ENCODE measurements at places on chromosomes 13 and 19.

GRCh38 chr13:100532836-100533435 is 55.7 kb downstream of the GGACT start:
- DNase-seq = no peak

- no peak for DNase-seq
Measured at GRCh38 chr19:2164020-2164998, 576 bp downstream of the DOT1L start.

GRCh38 chr19:39112338-39112890 is 13.2 kb upstream of the PAK4 start:
- DNase-seq = no peak

DNA sequence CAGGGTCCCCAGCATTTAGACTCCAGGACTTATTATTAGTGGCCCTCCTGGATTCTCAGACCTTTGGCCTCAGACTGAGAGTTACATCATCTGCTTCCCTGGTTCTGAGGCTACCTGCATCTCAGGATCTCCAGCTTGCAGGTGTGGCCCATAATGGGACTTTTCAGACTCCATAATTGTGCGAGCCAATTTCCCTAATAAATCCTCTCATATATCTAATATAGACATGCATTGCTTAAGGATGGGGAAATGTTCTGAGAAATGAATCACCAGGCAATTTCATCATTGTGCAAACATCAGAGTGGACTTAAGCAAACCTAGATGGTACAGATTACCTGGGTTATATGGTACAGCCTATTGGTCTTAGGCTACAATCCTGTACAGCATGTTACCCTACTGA is 116.5 kb upstream of the FBXL3 start:
- no peak for DNase-seq
